Right ventricle myocardium inferior (tissue), 1 donor: ENCODE measurements at places on chromosomes 12 and 14. TPM values are rescaled to one million over a fixed set of nuclear protein-coding genes. Genes with fewer than 3 reads are reported as not detected.

Gene OR4E2
- not detected for total RNA-seq

Gene BMP4
- 6.1 TPM for total RNA-seq

Gene LPAR5
- 7.5 TPM for total RNA-seq

Gene PDZRN4
- not detected for total RNA-seq

Gene ANKRD33
- total RNA-seq = not detected

Gene CMA1
- total RNA-seq = 1.3 TPM

Gene LRR1
- 6.2 TPM for total RNA-seq

Gene DCP1B
- 2.4 TPM for total RNA-seq

Gene TAS2R42
- total RNA-seq = not detected

Gene FERMT2
- total RNA-seq = 127 TPM

DNA sequence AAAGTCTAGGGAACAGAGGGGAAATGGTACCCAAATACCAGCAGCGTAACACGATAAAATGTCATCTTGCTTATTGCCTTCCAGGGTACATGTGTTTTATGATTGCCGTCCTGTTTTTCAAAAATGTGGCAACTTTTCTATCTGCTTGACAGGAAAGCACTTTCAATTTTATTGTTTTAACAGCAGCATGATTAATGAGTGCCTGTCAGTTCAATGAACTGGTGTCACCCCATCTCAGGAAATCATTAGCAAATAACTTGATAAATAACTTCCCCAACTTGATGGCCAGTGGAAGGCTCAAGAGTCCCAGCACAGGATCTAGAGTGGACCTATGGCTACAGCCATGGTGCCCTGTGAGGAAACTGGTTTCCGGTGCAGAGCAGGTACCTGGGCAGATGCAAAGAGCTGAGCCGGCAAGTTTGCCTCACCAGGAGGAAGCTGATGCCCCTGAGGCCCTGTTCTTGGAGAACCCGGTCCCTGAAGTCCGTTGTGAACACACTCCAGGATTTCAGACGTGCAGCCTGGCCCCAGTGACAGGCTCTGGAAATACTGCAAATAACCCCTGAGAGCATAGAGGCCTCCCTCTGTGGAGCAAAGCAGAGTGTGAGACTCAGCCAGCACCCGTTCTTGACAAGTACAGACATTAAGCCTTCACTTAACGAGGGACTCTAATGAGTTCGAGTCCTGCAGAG is 173.5 kb upstream of the SFSWAP start:
- no peak for DNase-seq

- no peak for DNase-seq
Measured at GRCh38 chr14:75306927-75307699, 28.5 kb downstream of the FOS start.

GRCh38 chr12:66380769-66381535 is 78.7 kb downstream of the HELB start:
- DNase-seq = no peak

DNA sequence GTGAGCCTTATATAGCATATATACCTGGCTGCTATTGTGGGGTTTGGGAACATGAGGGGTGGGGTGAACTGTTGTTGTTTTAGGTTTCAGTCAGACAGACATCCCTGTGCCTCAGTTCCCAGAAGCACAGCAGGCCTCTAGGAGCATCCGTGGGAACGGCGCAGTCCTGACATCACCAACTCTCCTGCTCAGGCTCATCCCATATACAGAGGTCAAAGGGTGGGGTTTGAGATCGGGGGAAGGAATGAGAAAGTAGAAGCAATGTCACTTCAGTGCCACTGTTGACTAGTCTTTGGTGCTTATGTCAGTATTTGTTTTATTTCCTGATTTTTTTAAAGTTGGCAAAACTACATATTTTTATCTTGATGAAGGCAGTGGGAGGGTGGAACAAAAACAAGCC is 43.1 kb upstream of the A2ML1 start:
- DNase-seq = no peak

DNA sequence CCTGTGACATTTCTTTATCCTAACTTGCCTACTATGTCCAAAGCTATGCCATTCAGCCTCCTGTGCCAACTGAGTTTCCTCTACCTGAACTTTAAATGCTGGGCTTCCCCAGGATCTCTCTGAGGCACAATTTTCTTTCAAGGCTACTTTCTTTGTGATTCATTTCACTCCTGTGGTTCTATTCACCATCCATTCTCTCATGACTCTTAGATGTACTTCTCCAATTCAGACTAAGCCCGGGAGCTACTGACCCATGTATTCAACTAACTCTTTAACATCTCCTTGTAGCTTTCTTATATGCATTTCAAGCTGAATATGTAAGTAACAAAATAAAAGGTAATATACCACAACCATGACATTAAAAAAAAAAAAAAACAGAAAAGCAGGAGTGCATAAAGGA is 738.9 kb upstream of the USP15 start:
- no peak for DNase-seq

DNA sequence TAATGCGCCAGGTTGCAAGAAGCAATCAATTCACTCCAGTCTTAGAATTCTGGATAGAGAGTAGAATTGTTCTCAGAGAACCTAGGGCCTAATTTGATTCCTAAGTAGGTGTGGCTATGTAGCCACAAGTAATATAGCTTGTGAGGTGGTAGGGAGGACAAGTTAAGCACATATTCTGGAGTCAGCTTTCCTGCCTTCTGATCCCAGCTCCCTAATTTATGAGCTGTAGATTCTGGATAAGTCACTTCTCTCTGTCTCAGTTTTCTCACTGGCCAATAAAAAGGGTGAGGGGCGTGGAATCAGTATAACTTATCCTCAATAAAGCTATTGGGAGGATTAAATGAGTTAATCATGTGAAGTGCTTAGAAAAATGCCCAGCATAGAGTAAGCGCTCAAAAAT is 3.0 kb upstream of the SNW1 start:
- DNase-seq = no peak

DNA sequence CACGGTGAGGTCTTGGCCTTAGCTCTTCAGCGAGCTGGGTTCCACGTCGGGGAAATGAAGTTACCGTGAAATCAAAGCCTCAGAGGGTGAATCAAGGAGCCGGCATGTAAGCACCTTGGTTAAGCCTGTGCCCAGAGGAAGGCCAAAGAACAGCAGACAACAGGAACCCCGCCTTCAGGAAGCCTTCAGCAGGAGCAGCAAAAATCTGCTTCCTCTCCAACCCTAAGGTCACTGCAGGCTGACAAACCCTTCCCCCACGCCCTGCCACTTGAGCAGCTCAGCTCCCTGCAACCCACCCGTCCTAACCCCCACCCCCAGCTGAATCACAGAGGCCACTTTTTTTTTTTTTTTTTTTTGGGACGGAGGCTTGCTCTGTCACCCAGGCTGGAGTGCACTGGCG is 72.9 kb upstream of the LTA4H start:
- DNase-seq = peak; percentile 68

GRCh38 chr12:100476013-100476751 is 2.5 kb downstream of the NR1H4 start:
- no peak for DNase-seq

GRCh38 chr12:126432780-126433179 is 1367.5 kb downstream of the AACS start:
- no peak for DNase-seq

DNA sequence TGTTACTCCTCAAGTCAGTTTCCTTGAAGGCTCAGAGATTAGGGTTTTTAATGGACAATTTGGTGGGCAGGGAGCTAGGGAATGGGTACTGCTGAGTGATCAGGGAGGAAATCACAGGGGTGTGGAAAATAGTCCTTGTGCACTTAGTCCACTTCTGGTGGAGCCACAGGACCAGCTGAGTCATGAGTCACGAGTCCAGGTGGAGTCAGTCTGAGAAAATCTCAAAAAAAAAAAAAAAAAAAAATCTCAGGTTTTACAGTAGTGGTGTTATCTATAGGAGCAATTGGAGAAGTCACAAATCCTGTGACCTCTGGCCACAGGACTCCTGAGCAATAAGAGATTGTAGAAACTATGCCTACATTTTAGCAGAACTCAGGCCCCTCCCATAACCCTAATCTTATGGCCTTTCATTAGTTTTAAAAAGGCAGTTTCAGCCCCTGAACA is 28.2 kb upstream of the AMN1 start:
- no peak for DNase-seq

GRCh38 chr14:79464468-79464867 is 746.8 kb downstream of the DIO2 start:
- DNase-seq = no peak

GRCh38 chr12:15928870-15929571 is 17.9 kb downstream of the DERA start:
- DNase-seq = peak; percentile 67

DNA sequence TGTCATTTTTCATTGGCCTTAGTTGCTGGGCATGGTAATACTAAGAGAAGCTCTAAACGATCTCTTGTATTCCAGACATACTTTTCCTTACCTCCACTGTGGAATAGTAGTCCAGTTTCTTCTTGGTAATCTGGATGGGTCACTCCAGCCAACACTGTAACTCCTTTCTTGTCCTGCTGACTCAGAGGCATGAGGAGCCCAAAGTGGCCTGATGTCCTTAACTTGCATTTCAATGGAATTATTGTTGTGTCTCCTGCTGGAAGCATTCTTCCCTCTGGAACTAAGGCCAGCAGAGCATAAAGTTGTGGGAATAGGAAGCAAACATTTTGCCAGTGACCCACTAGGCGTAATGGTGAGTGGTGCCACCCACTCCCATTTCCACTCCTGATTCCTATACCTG is 33.1 kb downstream of the DAAM1 start:
- no peak for DNase-seq
